ENCODE measurements at places on chromosomes 13 and 19.

GRCh38 chr13:99250982-99251825 lies 7.0 kb downstream of the GPR18 start:
- DNase-seq: no peak

DNA sequence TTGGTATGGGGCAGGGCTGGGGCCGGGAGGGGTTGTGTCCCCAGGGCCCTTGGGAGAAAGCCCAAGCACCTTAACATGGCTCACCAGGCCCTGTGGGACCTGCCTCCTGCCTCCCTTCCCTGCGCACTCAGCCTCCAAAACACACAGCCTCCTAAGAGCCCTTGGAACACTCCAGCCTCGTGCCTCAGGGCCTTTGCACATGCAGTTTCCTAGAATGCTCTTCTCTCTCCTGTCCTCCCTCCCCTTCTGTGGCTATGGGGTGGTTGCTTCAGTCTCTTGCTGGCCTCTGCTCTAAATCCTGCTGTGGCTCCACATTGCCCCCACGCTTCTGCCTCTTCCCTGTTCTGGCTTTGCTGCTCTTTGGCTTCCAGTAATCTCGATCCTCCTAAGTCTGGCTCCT lies 23.7 kb downstream of the HIF3A start:
- no peak for DNase-seq

DNA sequence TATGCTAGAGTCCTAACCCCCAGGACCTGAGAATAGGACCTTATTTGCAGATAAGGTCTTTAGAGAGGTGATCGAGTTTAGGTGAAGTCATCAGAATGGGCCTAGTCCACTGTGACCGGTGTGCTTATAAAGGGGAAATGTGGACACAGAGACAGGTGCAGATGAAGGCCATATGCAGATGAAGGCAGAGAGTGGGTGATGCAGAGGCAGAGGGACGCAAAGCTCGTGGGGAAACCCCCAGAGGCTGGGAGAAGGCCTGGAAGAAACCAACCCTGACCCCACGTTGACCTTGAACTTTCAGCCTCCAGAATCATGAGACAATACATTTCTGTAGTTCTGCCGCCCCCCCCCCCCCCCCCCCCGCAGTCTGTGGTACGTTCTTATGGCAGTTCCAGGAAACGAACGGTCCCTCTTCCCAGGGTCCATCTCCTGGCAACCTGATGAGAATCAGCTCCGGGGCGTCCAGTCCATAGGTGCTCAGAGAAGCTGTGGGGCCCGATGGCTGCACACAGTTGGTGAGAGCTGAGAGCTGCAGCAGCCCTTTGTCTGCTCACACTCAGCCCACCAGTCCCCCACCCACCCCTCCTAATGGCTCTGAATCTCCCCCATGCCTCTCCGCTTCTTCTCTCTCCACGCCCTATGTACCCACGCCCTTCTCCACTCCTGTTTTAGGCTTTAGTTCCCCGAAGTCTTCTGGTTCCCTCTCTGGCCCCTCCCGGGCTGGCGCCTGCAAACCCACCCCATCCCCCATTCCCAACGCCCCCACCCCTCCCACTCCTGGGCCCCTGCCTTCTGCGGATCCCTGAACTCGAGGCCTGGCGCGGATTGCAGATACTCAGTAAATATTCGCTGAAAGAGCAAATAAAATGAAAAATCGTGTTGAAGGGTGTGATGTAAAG lies 218.3 kb upstream of the MAB21L1 start:
- no peak for DNase-seq

GRCh38 chr13:95783747-95784146 lies 106.8 kb downstream of the DNAJC3 start:
- DNase-seq: no peak

GRCh38 chr19:51121257-51121656 lies 3.4 kb upstream of the SIGLEC9 start:
- no peak for DNase-seq

- no peak for DNase-seq
These were observed 142.8 kb downstream of the KLF5 start for GRCh38 chr13:73201626-73202025.

GRCh38 chr19:1762243-1763117 lies 9.2 kb downstream of the ONECUT3 start:
- no peak for DNase-seq

DNA sequence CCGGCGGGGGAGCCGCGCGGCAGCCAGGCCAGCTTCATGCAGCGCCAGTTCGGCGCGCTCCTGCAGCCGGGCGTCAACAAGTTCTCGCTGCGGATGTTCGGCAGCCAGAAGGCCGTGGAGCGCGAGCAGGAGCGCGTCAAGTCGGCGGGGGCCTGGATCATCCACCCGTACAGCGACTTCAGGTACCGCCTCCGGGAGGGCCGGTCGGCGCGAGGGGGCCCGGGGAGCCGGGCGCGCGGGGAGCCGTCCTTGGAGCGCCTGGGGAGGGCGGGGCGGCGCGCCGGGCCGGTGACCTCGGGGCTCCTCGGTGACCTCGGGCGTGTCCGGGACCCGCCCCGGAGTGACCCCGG lies 690 bp downstream of the HCN2 start:
- no peak for DNase-seq

- DNase-seq: no peak
These were observed 72.9 kb downstream of the STK24 start for GRCh38 chr13:98504029-98504351.

DNA sequence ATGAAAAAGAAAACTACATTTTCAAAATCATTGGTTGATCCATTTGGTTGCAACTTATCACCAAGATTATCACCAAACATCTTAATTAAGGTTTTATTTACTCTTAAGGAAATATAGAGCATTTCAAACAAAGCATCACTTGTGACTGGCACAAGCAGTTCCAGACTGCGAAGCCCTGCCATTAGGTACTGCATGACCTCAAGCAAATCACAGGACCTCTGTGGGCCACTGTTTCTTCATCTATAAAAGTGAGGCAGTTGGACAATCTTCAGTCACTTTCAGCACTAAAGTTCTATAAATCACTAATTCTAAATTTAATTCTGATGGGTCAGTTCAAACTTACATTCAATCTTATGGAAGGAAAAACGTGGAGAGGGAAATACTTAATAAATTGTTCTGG lies 2.0 kb downstream of the ELF1 start:
- DNase-seq: no peak

GRCh38 chr13:32051156-32051555 lies 19.6 kb downstream of the FRY start:
- no peak for DNase-seq

GRCh38 chr13:61316647-61317046 lies 99.0 kb downstream of the PCDH20 start:
- no peak for DNase-seq

- DNase-seq: no peak
These were observed 97.8 kb downstream of the KLF12 start for GRCh38 chr13:74036373-74036772.

GRCh38 chr19:46191972-46192371 lies 37.6 kb upstream of the IGFL1 start:
- no peak for DNase-seq

GRCh38 chr13:47903836-47904235 lies 97.2 kb downstream of the SUCLA2 start:
- DNase-seq: no peak

DNA sequence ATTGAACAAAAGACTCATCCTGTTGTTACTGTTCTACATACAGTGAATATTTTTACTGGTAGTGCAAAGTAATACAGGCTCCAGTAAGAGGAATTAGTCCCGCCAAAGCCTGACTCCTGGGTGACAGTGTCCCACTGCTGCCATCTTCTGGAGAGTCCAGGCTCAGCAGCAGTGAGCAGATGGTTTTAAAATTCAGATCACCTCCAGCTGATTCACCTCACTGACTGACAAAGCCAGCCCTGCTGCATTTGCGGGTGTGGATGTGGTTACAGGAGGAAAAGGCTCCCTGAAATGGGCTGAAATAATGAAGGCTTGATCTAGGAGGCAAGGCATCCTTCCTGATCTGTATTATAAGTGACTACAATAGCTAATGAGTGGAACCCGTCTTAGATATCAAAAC lies 18.3 kb downstream of the PABPC3 start:
- peak; percentile 31 for DNase-seq

DNA sequence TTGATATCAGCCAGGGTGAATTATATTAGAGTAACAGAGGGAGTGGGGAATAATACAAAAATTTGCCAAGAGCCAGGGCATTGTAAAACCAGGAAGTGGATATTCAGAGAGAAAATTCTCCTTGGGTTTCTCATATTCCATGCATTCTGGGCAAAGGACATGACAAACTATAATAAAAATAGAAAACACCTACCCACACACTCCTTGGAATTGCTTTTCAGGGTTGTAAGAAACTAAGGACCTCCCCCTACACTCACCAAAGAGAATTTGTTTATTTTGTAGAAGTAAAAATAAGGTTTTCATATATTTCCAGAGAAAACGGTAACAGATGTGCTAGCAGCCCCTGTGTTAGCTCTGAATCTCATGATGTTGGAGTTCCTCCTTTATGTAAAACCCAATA lies 649.6 kb downstream of the SLITRK1 start:
- DNase-seq: no peak

DNA sequence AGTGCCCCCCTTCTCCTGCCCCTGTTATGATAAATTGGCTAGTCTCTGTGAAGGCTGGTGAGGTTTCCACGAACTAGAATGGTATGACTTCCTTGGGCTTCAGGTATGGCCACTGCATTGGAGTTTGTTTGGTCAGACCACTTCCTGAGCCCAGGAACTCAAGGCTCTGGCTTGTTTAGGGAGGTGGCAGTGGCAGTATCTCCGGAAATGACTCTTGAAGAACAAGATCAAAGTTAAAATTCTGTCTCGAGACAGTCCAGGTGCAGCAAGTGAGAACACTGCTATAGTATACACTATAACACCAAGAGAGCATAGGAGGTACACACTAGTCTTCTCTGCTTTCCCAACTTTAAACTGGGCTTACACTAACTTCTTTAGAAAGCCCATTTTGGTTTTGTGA lies 309.1 kb downstream of the KLF12 start:
- DNase-seq: no peak

- DNase-seq: no peak
These were observed 449.9 kb downstream of the KLF12 start for GRCh38 chr13:73684286-73684685.

DNA sequence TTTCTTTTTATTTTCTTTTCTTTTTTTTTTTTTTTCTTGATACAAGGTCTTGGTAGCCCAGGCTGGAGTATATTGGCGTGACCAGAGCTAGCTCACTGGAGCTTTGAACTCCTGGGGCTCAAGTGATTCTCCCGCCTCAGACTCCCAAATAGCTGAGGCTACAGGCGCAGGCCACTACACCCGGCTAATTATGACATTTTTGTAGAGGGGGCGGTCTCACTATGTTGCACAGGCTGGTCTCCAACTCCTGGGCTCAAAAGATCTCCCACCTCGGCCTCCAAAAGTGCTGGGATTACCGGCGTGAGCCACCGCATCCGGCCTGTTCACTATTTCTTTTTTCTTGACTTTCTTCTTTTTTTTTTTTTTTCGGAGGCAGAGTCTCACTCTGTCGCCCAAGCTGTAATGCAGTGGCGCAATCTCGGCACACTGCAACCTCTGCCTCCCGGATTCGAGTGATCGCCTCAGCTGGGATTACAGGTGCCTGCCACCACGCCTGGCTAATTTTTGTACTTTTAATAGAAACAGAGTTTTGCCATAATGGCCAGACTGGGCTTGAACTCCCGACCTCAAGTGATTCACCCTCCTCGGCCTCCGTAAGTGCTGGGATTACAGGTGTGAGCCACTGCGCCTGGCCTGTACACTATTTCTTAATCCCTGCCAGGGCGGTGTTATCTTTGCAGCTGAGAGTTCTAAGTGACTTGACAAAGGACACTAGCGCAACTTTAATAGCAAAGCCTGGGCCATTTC lies 37.1 kb upstream of the LSM14A start:
- no peak for DNase-seq

- no peak for DNase-seq
These were observed 431.4 kb downstream of the TBC1D4 start for GRCh38 chr13:75050419-75051046.

DNA sequence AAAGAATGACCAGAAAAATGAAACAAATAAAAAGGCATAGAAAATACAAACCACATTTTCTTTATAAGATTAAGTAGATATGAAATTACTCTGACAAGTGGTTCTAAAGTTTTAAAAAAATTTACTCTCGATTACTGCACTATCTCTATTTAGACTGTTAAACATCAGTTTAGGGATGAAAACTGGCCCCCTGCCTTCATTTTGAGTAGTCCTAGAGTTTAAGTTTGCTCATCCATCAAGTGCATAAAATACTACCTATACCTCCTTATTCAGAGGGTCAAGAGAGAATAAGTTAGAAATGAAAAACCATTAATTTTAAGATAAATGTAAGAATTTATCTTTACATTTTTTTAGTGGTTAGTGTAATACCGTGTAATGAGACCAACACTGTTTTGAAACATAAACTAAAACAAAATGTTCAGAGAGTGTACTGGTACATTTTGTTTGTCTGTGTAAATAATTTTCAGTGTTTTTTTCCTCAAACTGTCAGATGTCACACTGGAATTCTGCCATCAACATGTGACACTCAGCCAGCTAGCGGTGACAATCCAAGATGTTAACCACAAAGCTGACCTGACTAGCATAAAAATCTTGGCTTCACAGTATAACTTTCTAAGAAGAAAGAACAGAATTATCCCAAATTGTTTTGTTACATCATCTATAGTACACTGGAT lies 184.8 kb upstream of the PCDH20 start:
- no peak for DNase-seq

DNA sequence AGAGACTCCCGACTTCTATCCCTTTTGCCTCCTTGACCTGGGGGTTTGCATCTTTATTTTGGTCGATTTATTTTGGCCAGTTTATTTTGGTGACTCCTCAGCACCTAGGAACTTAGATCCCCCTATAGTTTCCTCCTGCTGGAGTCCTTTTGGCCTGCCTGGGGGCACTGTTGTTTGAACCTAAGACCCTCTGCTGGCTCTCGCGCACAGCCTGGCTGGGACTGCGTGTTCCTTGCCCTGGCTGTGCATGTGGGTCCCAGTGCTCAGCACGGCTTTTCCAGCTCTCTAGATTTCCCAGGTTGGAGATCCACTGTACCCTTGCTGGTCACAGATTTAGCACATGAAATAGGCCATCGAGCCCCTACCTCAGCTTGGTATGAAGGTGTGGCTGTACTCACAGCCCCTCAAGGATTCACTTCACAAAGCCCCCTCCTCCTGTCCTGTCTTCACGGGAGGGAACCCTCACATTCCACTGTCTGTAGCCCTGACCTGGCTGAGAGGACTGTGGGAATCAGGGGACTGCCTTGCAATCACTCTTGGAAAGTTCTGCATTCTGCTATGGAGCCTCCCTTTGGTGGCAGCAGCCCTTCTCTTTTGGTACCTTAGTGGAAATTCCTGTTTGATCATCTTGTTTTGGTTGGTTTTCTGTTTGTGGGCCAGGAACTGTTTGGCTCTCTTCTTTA lies 8.3 kb downstream of the UBAC2 start:
- DNase-seq: no peak

DNA sequence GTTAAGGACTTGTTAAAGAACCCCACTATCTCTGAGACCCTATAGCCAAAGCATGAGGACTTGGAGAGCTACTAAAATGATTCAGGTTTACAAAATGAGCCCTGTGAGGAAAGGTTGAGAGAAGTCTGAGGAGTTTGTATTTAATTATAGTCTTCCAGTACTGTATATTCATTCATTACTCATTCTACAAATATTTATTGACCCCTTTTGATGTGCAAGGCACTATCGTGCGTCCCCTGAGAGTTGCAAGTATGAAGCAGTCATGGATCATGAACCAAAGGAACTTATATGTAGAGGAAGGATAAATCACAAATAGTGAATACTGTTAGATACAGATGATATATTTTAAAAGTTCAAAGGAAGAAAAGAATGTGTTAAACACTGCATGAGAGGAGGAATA lies 84.4 kb downstream of the DNAJC15 start:
- DNase-seq: no peak

- no peak for DNase-seq
These were observed 18.5 kb downstream of the MYBPC2 start for GRCh38 chr19:50451223-50451534.

- no peak for DNase-seq
These were observed 112.4 kb downstream of the KATNAL1 start for GRCh38 chr13:30194906-30195305.
